ENCODE measurements at places on chromosomes 3 and 15.

GRCh38 chr3:134354612-134355251 is 19.5 kb downstream of the AMOTL2 start:
- DNase-seq = no peak

DNA sequence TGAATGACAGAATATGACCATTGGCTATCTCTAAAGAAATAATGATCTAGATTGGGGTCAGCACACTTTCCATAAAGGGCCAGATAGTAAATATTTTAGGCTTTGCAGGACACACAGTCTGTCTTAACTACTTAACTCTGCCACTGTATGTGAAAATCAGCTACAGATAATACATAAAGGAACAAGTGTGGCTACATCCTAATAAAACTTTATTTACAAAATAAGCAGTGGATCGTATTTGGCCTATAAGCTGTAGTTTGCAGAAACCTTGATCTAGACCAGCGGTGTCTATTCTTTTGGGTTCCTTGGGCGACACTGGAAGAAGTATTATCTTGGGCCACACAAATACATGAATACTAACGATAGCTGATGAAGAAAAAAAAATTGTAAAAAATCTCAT is 27.6 kb downstream of the GSK3B start:
- DNase-seq = no peak

- DNase-seq = peak; percentile 30
Observed at GRCh38 chr3:72011485-72011884, 226.5 kb upstream of the PROK2 start.

- peak; percentile 40 for DNase-seq
Observed at GRCh38 chr3:114685161-114685560, 391.3 kb downstream of the TIGIT start.

- no peak for DNase-seq
Observed at GRCh38 chr3:42507761-42508335, 5.4 kb downstream of the VIPR1 start.

DNA sequence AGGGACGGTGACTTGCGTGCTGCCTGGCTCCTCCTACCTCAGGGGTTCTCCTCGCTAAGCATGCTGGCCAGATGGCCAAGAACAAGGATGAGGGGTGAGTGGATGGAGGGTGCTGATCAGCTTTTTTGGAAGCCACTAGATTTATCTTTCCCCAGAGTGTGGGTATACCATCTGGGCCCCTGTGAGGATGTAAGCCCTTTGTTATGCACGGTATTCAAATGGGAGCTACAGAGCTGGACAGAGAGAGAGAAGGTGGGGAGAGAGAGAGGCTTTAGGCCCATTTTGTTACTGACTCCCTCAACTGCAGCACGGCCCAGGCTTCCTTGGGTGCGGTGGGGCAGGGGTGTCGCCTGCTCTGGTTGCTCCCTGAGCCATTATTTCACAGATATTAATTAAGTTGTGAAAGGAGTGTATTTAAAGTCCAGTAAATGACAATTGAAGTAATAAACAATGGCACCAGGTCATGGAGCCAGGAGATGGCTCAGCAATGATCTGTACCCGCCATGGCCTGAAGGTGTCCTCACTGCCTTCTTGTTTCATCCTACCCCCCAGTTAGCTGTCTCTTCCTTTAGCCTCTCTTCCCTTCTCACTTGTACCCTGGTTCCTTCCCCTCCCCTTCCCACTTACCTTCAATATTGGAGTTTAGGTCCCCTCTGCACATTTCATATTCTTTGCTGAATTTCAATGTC is 158.0 kb downstream of the CLSTN2 start:
- DNase-seq = no peak

GRCh38 chr3:6709178-6709577 is 151.7 kb upstream of the GRM7 start:
- no peak for DNase-seq

- DNase-seq = no peak
Observed at GRCh38 chr3:137061186-137061585, 103.4 kb downstream of the IL20RB start.

DNA sequence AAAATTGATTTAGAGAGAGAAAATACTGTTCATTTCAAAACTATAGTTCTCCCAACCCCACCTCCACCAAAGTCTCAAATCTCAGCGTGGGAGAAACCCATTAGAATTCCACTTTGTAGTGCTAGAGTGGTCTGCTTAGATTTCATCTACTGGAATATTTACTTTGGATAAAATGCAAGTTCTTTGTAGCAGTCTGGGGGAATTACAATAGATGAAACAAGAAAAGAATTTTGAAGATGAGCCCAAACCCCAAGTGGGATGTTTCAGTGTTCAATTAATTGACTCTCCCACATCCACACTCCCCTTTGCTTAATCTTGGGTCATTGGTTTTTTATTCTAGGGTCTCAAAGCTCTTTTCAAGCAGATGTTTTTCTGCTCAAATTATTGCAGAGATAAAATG is 97.8 kb downstream of the RPL22L1 start:
- no peak for DNase-seq

- no peak for DNase-seq
Observed at GRCh38 chr3:181250714-181251113, 261.2 kb upstream of the DNAJC19 start.

GRCh38 chr3:13123013-13123654 is 49.9 kb upstream of the IQSEC1 start:
- no peak for DNase-seq

DNA sequence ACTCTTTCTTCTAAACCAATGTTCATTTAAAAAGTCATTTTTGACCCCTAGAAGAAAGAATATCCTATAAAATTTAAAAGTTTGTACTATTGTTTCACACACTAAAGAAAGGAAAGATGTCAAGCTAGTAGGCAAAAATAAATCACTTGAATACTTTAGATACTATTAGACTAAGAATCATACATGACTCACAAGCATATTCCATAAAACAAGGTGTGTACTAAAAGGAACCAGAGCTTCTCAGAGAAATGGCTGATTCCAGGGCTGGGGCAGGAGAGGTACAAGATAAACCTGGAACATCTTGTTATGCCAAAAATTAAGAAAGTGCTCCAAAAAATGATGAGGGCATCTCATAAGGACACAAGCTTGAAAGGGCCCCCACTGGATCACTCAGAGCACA is 8.7 kb downstream of the DLG1 start:
- DNase-seq = peak; percentile 32

DNA sequence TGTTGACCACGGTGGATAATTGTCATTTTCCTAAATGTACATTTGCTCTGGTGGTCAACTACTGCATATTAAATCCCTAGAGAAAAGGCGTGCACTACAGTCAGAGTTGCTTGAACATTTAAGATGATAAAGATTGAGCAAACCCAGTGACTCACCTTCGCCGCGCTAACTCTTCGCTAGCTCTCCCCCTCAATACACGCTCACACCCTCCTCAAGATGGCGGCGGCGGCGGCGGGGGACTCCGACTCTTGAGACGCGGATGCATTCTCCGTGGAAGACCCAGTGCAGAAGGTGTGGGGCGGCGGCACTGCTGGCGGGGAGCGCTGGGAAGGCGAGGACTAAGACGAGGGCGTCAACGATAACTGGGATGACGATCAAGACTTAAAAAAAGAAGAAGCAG is 79.8 kb upstream of the PFN2 start:
- DNase-seq = no peak

GRCh38 chr3:73070675-73071575 is 9.5 kb downstream of the EBLN2 start:
- DNase-seq = peak; percentile 82

GRCh38 chr3:138325990-138326389 is 3.7 kb downstream of the NME9 start:
- no peak for DNase-seq

GRCh38 chr15:42447599-42447998 is 43.3 kb downstream of the ZNF106 start:
- DNase-seq = peak; percentile 19

DNA sequence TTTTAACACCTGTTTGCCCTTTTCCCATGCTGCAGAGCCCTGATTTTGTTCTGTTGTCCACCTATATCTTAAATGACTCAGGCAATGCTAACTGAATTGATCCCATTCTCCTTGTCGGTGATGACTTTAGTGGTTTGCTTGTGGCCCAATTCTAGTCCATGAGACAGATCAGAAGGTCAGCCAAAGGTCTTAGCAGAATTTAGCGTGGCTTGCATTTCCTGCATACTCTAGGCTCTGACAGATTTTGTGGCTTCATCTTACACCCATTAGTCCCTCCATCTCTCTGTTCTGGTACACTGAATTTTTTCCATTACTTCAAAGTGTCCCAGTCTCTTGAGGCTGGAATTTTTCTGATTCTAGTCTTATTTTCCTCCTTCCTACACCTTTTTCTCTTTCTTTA is 161.9 kb downstream of the STAC start:
- peak; percentile 5 for DNase-seq

- peak; percentile 96 for DNase-seq
Observed at GRCh38 chr15:43249699-43250203, 17.0 kb downstream of the TGM5 start.

DNA sequence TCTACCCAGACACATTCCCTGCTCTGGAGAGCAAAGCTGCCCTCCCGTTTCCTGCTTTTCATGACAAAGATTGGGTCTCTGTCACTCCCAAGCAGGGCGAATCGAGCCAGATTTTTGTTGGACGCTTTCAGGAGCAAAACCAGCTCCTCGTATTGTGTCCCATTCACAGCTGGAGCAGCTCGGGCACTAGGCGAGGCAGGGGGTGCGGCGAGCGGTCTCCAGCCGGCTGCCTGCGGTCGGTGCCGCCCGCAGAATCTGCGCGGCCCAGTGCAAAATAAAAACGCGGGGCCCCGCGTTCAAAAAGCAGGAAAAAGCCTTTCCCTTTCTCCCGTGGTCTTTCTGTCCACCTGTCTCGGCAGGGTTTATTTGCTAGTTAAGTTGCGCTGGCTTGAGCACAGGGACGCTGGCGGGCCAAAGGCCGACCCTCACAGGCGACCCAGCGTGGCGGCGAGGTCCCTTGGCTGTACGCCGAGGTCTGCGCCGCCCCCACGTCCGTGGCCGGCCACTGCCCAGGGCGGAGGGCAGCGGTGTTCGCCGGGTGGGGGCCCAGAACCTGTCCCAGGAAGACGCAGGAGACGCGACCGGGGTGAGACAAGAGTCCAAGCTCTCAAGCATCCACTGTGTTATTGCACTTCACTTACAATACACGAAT is 71.2 kb downstream of the CYP19A1 start:
- DNase-seq = peak; percentile 4

DNA sequence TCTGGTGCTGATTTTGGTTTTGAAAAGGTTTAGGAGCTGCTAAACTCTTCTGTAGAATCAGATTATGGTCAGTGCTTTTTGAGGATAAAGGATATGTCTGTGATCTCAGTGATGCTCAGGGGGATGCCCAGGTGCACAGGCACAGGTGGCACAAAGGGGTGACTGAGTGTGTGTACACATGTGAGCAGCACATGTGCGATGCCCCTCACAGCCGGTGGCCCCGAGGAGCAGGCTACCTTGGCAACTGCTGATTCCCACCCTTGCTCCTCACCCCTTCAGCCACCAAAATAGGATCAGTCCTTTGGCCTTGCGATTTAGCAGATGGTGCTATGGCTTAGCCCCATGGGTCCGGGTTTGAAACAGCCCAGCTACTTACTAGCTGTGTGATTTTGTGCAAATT is 51.1 kb downstream of the POMGNT2 start:
- no peak for DNase-seq

DNA sequence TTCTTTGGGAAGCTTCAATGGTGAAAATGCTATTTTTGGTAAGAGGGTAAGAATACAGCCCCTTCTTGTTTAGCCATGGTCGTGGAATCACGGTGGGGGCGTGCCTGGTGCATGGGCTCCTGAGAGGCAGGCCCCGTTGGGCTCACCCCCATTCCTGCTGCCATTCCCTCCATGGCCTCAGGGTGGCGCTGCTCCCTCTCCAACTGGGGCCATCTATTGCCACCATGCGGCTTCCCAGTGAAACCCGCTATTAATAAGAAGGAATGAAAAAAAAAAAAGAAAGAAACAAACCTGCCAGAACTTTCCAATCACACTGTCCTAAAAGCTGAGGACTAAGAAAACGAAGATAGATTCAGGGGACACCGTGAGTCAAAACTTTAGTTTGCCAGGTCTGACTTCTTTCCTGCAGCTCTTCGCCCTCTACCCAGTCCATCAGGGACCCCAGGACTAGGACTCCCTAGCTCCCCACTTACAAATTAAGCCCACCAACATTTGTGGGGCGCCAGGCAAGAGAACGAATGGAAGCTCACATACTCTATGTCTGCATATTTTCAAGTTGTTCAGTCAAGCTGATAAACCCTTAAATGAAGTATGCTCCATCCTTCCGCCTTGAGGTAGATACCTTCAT is 30.6 kb upstream of the ABHD2 start:
- DNase-seq = peak; percentile 79

GRCh38 chr3:100496711-100497261 is 4.4 kb downstream of the TMEM45A start:
- peak; percentile 72 for DNase-seq

DNA sequence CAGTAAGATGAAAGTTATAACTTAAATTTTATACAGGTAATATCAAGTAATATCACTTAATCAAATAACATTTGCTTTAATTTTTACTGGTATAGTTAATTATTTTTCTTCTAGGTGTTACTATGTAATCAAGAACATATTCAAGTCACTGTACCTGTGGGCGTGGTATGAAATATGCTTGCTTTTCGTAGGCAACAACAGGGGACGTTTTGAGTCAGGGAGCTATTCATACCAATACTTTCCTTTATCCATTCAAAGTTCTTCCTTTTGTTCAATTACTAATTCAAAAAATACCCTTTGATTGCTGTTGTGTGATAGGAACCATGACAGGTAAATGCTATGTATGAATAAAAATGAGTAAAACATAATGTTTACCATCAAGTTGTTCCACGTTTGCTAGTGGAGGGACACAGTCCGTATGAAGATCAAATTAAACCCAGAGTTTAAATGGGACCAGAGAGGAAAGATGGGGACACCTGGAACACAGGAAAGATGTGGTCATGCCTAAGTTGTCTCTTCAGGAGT is 654.0 kb upstream of the KCNMB2 start:
- no peak for DNase-seq

- DNase-seq = peak; percentile 26
Observed at GRCh38 chr3:88231207-88231606, 81.4 kb downstream of the C3orf38 start.

DNA sequence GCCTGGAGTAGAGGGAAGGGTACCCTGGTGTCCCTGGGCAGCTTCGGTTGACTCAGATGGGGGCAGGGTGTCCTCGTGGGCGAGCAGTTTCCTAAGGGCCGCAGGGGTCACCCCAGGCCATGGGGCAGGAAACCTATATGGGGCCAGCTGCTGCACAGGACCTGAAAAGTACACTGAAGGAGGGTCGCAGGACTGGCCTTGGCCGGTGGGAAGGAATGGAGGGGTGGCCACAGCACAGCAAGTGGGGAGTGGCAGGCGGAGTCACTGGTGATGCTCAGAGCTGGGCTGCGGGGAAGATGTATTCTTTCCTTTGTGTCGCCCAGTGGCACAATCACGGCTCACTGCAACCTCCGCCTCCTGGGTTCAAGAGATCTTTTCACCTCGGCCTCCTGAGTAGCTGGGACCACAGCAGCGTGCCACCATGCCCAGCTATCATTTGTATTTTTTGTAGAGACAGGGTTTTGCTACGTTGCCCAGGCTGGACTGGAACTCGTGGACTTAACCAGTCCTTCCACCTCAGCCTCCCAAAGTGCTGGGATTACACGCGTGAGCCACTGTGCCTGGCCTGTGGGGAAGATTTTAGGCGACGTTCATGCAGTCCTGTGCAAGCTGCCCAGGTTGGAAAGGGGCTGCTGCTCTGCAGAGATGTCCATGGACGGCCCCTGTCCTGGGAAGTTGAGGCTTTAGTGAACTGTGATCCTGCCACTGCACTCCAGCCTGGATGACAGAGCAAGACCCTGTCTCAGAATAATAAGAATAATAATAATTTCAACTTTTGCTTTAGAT is 57.2 kb downstream of the EFCAB12 start:
- DNase-seq = no peak
